ENCODE measurements at places on chromosomes 6 and 20.

- no peak for DNase-seq
These were observed 104.8 kb downstream of the TASP1 start for GRCh38 chr20:13533946-13534345.

DNA sequence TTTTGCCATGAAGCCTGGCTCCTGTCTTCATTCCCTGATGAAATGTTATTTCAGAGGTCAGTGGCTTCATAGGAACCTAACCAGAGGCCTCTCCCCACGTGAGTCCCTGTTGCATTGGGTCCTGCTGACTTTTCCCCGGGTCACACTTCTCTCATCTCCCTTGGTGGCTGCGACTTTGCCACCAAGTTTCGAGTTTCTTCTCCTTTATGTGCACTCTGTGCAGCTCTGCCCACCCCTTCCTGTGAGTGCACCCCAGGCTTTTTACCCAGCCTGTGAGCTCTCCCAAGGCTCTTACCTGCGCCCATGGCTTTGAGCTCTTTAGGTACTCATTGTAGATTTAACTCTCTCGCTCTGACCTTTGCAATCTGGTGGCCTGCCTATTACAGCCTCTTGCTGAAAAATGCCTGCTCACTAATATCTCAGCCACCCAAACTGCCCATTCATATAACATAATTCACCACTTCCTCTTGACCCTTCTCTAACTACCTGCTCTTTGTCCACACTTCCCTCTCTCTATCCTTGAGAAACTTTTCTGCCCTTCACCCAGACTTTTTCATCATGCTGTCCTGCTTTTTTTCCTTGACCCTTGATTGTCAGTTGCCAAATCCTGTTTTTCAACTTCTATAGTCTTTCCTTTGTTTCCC is 105.9 kb downstream of the SASH1 start:
- no peak for DNase-seq

GRCh38 chr6:128161263-128161662 is 260.4 kb upstream of the THEMIS start:
- DNase-seq: no peak

- DNase-seq: no peak
These were observed 368.3 kb upstream of the BTBD3 start for GRCh38 chr20:11549172-11550103.

DNA sequence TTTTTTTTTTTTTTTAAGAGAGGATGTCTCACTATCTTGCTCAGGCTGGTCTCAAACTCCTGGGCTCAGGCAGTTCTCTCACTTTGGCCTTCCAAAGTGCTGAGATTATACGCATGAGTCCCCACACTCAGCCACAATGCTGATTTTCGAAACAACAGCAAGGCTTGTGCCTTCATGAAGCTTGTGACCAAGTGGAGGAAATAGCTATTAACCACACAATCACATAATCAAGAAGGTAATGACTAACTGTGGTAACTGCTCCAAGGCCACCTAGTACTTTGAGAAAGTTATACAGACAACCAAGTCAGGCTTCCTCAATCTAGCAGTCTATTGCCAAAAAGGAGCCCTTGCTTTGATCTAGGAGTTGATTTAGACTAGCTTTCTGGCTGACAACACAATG is 46.3 kb downstream of the SOD2 start:
- no peak for DNase-seq

DNA sequence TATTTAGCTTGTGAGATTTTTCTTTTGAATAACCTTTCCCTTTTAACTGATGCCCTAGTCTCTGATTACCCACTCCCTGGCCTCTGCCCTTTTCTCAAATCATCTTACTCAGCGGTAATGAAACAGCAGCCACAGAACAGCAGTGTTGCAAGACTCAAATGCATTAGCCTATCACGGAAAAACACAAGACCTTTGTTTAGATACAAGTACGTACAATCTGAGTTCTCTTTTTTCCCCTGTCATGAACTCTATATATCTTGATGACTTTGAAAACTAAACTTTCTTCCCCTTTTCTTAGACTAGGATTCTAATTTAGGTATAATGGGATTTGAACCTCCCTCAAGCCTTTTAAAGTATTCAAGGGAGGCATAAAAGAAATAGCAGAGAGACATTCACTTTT is 1034.9 kb downstream of the EYS start:
- no peak for DNase-seq

DNA sequence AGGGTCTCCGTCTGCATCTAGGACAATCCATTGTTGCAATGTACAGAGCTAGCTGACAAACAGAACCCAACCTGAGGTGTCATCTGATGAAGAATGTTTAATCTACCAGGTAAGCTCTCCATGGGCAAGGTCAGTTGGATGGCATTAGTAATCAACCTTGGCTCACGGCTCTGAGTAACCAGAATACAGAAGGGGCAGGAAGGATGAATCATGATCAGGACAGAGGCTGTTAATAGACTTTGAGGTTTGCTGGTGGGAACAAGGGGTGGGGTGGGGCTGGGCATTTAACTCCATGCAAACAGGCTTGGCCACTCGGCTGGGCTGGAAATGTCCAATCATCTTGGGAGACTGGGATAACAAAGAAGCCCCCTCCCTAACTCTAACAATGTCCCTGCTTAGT is 77.1 kb upstream of the MRPS10 start:
- no peak for DNase-seq

DNA sequence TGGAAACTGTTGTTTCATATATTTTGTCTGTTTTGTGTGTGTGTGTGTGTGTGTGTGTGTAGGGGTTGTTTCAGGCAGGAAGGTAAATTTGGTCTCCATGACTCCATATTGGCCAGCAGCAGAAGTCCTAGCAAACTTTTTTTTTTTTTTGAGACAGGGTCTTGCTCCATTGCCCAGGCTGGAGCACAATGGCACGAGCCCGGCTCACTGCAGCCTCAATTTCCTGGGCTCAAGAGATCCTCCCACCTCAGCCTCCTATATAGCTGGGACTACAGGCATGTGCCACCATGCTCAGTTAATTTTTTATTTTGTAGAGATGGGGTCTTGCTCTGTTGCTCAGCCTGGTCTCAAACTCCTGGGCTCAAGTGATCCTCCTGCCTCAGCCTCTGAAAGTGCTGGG is 75.8 kb downstream of the PRDM1 start:
- DNase-seq: no peak

- DNase-seq: no peak
These were observed 15.7 kb downstream of the AFDN start for GRCh38 chr6:167842457-167842856.

DNA sequence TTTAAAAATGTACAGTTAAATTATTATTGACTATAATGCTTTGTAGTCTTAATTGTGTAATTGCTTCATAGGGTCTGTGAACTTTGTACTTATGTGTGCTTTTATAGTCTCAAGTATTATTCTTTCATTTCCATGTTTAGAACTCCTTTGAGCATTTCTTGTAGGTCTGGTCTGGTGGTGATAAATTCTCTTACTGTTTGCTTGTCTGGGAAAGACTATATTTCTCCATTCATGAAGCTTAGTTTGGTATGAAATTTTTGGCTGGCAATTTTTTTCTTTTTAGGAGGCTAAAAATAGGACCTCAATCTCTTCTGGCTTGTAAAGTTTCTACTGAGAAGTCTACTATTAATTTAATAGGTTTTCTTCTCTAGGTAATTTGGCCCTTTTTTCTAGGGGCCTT is 67.4 kb downstream of the CCDC170 start:
- DNase-seq: no peak

- no peak for DNase-seq
These were observed 17.6 kb upstream of the ELMO2 start for GRCh38 chr20:46423882-46424482.

GRCh38 chr20:64003960-64004725 is 23.2 kb downstream of the PRPF6 start:
- DNase-seq: no peak

DNA sequence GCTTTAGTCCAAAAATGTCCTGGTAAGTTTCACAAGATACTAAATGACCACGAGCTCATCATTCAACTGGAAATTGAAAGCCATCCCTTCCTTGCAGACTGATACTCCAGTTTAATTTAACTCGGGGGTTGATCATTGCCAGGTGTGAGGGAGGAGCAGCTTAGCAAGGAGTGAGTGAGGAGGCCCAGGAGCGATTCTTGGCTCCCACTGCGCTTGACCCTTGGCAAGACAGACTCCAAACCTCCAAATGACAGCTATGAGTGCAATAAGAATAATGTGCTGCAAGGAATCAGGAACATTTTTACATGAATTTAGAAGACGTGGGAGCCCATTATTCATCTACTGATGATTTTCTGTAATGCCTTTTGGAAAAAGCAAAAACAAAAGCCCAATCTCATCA is 64.9 kb downstream of the LAMA4 start:
- DNase-seq: no peak

- no peak for DNase-seq
These were observed 347.0 kb downstream of the RNGTT start for GRCh38 chr6:88616380-88616779.

DNA sequence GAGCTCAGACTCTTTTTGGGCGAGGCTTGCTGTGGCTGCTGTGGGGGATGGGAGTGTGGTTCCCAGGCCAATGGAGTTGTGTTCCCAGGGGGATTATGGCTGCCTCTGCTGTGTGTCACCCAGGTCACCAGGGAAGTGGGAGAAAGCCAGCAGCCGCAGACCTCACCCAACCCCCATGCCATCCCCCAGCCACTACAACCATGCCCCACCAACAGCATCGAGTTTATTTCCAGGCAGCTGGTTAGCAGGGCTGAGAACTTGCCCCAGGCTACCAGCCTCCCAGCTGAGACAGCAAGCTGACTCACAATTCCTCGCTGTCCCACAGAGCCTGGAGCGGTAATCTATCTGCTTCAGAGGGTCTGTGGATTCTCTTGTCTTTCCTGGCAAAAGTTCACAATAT is 331.7 kb downstream of the FRK start:
- DNase-seq: no peak

DNA sequence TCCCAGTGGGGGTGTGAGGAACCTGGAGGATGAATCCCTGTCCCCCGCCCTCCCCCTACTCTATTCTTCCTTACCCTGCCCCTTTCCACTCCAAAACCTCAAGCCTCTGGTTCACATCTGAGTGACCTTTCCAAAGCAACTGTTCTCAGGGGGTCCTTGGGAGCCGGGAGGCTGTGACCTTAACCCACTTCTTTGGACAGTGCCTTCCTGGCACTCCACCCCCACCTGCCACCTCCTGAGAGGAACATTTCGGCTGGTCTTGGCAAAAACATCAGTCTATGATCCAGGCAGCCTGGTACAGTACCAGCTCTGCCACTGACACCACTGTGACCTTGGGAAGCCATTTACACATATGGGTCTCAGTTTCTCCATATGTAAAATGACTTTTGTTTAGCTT is 121.7 kb downstream of the MRPL14 start:
- no peak for DNase-seq

Measured in stimulated activated CD8-positive, alpha-beta memory T cell treated with anti-CD3 and anti-CD28 coated beads, Interleukin-4, amount 100 ng/mL, for 4 hours (primary cell).